ENCODE measurements at places on chromosomes 1 and 21.

GRCh38 chr1:81730881-81731280 lies 69.9 kb upstream of the ADGRL2 start:
- DNase-seq = no peak

DNA sequence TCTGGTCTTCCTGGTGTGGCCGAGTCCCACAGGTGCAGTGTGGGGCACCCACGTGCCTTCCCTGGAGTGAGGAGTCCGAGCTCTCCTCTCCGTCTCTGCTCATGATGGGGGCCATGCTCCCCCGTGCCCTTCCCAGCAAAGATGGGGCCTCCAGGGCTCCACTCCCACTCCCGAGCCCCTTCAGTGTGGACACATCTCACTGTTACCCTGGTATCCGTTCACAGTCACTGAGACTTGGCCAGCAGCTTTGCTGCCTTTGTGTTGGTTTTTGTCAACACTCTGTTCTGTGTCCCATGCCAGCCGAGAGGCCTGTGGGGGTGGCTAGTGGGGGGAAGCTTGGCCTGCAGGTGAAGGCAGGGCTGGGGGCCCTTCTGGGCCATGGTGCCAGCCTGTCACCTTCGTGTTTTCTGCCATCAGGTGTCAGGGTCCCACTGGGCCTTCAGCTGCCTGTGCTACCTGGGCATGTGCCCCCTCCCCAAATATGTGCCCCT lies 46.9 kb upstream of the POFUT2 start:
- DNase-seq = no peak

DNA sequence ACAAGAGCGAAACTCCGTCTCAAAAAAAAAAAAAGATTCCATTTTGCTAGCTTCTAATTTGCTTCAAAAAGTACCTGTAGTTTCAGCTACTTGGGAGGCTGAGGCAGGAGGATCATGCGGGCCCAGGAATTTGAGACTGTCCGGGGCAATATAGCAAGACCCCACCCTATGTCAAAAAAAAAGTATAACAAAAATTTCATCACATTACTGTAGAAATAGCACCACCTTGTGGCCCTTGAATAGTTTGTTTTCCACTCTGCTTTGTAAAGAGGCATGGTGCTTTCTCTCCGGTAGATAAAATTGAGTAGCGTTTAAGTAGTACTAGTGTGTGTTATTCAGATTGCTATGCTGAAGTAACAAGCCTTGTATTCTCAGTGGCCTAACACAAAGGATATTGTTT lies 18.2 kb upstream of the MSTO1 start:
- DNase-seq = no peak

DNA sequence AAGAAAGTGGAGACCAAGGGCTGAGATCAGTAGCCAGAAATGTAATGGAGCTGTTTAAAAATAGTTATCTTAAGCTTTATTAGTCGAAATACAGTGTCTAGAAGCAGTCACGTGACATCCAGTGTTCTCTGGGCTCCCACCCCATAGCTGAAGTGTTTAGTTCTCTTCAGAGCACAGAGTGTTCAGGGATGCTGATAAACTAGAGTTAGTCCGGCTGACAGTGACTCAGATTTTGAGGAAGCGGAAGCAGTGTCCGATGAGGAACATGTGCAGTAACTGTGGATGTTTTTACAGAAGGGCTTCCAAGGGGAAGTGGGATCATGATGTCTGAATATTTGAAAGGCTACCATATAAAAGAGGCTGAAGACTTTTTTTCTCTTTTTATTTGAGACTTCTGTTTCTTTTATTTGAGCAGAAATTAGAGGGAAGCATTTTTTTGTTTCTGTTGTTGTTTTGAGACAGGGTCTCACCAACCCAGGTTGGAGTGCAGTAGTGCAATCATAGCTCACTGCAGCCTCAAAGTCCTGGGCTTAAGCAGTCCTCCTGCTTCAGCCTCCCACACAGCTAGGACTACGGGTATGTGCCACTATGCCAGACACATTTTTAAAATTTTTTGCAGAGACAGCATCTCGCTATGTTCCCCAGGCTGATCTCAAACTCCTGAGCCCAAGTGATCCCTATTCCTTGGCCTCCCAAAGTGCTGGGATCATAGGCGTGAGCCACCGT lies 124.2 kb downstream of the GALNT2 start:
- DNase-seq = no peak

DNA sequence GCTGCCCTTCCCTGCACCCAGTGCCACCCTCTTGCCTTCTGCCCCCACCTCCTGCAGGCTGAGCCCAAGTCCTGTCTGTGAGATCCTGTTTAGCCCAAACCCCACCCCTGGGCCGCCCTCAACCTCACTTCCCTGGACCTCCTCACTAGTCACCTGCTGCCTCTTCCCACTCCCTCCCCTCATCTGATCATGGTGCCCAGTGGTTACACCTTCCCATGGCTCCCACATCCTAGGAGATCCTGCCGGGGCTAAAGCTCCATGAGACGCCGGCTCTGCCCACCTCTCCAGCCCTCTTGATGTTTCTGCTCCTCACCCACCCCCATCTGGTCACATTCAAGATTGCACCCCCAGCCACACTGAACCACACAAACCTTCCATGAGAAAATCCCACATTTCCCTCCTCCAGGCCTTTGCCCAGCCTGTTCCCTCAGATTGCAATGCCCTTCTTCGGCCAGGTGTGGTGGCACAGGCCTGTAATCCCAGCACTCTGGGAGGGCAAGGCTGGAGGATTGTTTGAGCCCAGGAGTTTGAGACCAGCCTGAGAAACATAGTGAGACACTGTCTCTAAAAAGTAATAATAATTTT lies 17.0 kb downstream of the TTC39A start:
- DNase-seq = no peak

DNA sequence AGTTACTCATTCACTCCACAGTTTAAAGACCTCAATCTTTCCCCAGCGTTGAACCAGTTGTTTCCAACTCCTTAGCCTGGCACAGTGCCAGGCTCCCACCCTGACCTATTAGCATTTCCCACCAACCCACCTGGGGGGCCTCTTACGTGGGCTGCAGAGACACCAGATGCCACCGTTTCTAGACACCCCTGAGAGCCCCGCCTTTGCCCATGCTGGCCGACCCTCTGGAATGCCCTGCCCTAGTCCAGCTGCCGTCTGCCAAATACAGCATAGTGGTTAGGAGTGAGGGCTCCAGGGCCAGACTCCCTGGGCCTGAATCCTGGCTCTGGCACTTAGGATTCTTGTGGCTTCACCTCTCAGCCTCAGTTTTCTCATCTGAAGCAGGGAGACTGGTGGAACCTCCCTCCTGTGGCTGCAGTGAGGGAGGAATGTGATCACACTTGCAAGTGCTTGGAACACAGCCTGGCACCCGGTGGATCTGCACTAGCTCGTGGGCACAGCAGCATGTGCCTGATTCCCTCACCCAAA lies 65.2 kb downstream of the TMCO4 start:
- no peak for DNase-seq

DNA sequence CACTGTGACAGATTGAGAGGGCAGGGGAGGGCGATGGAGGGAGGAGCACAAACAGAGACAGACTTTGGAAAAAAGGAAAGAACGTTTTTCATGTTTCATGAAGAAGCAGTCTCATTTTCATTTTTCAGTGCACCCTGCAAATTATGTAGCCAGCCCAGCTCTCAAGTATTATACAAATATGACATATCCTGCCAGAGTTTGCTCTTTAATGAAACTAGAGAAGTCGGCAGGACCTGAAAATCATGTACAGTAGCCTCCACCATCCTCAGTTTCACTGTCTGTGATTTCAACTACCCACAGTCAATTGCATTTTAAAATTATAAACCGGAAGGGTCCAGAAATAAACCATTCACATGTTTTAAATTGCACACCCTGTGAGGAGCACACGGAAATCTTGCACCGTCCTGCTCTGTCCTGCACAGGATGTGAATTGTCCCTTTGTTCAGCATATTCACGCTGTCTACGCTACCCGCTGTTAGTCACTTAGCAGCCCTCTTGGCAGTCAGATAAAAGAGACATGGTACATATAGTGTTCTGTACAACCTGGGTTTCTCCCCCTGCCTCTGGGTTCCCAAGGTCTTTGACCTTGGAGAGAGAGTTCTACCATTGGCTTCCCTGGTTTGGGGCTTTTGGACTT lies 13.6 kb upstream of the ADARB1 start:
- DNase-seq = no peak

- no peak for DNase-seq
These were observed 36.5 kb downstream of the MAP3K21 start for GRCh38 chr1:233364026-233364425.

DNA sequence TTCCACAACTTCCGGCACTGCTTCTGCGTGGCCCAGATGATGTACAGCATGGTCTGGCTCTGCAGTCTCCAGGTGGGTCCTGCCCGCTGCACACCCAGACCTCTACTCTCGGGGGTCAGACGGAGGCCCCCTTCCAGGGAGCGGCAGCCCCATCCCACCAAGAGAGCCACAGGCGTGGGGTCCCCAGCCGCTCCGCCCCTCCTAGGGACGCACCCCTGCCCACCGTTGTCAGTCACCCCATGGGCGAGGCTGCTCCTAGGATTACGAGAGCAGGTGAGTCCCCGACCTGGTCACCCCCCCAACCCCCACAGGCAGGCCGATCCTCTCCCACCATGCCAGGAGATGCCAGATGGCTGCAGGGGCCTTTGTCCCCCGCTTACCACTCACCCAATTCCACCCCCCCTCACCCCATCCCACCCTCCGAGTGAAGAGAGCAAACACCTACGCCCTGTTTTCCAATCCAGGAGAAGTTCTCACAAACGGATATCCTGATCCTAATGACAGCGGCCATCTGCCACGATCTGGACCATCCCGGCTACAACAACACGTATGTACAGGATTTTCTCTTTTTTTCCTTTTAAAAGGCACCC lies 107.0 kb downstream of the PDE9A start:
- DNase-seq = no peak

DNA sequence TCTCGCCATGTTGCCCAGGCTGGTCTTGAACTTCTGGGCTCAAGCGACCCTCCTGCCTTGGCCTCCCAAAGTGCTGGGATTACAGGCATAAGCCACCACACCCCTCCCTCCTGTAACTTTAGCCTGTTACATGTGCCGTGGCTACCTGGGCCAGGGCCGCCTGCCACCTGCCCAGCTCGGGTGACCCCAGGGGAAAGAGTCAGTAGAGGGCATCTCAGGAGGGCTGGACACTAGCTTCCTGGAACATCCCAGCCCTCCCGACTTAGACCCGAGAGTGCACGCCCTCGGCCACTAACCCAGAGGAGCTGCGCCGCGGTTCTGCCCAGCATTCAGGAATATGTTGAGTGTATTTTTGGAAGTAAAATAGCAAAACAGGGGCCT lies 40.4 kb upstream of the TMEM52 start:
- no peak for DNase-seq

DNA sequence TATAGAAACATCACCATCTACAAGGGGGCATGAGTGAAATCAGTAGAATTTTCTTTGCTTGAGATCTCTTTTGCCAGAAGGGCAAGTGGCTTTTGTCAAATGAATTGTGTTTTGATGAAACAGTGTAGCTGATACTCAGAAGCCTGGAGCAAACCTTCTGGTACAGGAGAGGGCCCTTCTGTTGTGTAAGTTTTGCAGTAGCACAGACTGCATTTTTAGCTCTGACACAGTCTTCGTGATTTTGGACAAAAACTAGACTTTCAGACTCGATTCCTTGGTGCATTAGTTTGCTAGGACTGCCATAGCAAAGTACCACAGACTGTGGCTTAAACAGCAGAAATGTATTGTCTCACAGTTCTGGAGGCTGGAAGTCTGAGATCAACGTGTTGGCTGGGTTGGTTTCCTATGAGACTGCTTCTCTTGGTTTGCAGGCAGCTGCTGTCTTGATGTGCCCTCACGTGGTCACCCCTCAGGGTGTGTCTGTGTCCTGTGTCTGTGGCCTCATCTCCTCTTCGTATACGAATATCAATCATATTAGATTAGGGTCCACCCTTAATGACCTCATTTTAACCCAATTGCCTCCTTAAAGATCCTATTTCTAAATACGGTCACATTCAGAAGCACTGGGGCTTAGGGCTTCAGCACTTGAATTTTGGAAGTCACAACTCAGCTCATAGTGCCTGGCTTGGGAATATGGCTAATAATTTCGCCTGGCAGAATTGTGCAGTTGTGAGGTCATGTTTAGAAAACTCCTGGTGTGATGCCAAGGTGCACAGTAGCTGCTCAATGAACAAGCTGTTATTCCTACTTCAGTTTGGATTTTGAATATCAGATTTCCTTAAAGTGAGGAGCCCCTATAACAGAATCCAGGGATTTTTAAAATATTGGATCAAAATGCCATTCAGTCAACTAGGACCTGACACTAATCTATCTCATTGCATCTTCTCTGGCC lies 21.2 kb upstream of the DISC1 start:
- DNase-seq = no peak

DNA sequence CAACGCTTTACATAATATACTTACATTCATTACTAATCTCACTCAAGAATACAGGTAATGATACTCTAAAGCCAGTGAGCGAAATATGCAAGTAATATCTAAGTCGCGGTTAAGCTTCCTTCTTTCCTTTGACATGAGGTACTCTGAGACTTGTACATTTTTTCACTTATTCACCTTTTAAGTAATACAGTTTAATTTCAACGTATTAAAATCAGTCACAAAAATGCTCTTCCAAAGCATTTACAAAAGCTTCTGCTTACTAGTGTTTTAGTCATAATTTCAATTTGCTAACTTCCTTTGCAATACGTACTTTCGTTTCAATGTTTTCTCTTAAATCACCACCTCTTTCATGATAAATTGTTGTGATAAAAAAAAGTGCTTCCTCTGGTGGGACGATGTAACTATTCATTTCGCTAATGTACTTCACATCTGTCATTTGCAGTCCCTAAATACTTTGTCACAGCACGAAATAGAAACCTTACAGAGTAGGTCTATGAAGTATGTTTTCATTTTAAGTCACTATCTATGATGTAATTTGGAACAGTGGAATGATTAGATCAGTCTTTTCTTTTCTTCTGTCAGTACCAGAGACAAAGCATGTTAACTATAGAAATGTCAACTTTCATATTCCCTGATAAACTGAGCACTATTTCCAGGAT lies 34.0 kb upstream of the ADGRL4 start:
- DNase-seq = no peak

DNA sequence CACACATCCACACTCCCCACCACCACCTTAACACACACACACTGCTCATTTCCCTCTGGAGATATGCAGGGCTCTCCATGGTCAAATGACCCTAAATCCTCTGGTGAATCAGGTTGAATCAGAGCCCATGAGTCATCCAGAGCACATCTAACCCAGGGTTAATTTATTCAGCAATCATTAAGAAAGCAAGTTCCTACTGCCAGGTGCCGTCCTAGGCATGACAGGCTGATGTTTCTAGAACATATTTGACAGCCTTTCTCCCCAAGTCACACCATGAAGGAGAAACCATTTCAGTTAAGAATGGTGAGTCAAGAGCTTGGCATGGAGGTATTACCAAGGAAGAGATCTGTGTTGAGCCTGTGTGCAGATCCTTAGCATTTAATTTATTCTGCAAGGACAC lies 194.3 kb upstream of the CAMK1G start:
- no peak for DNase-seq

GRCh38 chr1:190595438-190595837 lies 117.8 kb upstream of the BRINP3 start:
- no peak for DNase-seq

All from BJ (cell line).